ENCODE measurements at places on chromosomes 4 and X.

- no peak for DNase-seq
Measured at GRCh38 chr4:93066749-93067148, 761.8 kb upstream of the ATOH1 start.

GRCh38 chr4:77505275-77505957, 100.2 kb upstream of the CXCL13 start:
- DNase-seq, result no peak

DNA sequence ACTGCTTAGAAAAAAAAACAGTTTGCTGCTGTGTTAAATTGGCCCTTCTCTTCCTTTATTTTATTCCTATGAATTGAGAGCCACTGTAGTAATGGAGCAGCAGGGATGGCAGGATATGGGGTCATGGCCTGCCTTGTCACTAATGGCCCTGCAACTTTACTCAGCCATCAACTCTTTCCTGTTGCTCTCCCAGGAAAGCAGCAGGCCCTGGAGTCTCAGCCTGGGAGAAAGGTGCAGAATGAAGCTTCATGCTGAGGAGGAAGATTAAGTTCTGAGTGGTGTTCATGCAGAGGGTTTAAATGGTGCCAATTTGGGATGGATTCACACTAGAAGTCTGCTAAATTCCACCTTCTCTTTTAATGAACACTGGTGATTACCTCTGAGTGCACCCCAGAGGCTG, 285.6 kb downstream of the GPAT3 start:
- no peak for DNase-seq

DNA sequence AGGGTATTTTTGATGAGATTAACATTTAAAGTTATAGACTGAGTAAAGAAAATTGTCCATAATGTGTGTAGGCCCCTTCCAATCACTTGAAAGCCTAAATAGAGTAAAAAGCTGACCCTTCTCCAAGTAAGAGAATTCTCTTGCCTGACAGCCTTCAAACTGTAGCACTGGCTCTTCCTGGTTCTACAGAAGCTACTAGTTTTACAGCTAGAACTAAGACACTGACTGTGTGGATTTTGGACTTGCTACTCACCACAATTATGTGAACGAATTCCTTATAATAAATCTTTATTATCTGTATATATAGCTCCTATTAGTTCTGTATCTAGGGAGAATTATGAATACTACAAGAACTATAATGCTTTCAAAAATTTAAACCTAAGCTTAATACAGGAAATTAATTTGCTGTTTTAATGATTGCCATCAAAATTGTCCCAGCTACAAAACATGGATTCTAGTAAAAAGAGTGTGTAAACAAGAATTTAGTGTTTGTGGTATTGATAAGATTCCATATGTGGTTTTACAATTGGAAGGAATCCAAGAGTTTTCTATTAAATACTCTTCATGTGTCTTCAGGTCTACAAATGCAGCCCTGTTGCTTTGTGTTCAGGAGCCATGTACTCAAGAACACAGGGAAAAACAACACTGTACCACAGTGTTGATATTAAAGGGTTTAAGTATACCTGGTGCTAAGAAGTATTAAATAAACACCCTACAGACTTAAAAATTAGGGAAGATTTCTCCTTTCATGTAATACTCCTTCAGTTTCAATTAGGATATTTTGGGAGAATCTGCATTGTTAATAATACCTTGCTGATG, 366.5 kb downstream of the CXXC4 start:
- DNase-seq, result no peak

DNA sequence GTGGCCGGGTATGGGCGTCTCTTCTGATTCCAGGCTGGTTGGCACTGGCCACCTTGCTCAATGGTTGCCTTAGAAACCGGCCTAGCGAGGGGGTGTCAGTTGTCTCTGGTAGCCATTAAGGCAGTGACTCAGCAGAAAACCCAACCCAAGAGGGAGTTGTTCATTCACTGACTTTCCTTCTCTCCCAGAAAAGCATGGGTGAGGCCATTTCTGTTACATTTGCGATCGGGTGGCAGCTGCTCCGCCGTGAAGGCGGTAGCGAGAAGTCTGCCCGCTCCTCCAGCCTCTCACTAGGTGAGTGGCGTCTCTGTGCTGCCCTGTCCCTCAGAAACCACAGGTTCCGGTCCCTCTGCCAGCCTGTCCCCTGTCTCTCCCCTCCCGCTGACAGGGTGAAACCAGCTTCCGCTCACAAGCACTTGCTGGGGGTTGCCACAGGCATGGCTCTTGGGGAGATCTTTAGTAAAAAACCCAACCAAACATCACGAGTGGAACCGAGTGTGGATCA, 17.4 kb downstream of the IRAK1 start:
- no peak for DNase-seq

- peak; percentile 30 for DNase-seq
Measured at GRCh38 chr4:188127214-188127874, 11.9 kb upstream of the TRIML1 start.

DNA sequence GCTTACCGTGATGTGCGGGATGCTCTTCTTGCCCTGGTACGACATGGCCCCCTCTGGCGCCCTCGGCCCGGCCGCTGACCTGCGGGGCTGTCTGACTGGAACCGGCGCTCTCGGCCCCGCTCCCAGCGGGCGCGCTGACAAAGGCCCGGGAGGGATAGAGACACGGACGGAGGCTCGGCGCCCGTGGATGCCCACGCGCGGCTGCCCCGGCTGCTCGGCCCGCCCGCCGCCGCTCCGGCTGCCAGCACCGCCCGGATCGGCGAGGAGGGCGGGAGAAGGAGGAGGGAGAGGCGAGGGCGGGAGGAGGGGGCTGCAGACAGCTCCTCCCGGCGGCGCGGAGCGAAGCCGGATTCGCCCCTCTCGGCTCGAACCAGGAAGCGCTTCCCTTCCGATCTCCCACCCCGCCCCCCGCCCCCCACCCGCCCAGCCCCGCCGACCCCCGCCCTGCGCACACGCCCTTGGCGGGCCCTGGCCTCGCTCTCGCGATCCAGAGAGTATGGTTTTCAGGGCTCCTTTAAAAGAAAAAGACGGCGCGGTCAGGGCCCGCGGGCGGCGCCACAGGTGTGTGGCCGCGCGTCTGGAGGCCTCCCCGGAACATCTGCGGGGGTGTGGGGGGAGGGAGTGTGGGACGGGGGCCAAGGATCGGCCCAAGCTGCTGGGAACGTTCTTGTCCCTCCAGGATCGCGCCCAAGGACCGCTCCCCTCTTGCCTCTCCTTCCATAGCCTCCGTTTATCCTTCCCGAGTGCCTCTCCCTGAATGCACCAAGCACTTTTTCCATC, 4.5 kb downstream of the CRMP1 start:
- DNase-seq, result no peak

DNA sequence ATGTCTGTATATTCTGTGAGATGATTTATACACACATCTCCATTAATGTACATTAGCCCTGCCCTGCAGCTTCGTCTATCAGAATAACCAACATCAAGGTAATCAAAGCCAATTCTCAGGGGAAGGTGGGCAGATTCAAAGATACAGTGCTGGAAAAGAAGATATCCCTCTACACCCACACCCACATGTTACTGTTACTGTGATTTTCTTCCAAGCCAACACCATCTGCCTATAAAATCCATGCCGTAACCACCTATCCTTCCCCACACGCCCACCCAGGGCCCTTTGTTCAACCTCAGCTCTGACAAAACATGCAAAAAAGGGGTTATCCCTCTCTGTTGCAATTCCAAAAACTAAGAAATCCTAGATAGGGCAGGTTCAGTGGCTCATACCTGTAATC, 20.0 kb downstream of the OPHN1 start:
- no peak for DNase-seq

- no peak for DNase-seq
Measured at GRCh38 chrX:135463937-135464336, 42.2 kb downstream of the SMIM10L2A start.

DNA sequence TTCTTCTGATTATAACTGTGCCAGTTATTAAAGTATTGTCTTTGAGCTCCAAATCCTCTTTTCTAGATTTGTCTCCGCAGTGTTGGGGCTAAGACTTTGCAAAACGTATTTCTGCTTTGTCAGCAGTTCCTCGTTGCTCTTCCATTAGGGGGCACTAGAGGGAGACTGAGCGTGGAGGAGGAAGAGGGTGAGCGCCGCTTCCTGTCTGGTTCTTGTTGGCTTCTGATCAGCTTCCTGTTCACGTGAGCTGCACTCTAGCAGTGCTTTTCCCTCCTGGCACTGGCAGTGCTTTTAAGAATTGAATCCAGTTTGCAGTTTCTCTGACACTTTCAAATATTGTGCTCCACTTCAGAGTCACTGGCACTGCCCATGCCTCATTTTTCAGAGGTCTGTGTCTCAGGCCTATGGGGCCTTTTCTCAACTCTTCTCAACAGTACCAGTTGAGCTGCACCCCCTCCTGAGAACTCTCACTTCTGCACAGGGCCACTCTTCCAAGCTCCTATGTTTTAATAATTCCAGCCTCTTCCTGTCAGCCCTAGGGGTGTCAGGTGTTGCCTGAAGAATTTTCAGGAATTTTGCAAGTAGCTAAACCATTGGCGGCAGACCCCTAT, 54.4 kb upstream of the LCORL start:
- DNase-seq, result no peak

DNA sequence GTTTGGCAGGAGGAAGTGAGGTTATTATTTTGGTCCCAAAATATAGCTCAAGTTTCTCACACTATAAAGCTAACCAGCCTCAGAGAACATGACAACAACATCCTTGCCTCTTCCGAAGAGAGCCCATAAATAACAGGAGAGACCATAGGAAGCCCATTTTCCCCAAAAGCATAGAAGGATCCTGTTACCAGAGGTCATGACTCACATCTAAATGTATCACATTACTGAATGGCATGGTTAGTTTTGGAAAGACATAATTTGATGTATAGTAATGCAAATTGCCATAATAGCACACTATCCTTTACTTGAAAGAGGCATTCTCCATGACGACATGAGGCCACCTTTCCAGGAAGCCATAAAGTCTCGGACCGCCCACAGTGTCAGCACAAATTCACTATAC, 238.8 kb upstream of the GRIA3 start:
- DNase-seq, result no peak

DNA sequence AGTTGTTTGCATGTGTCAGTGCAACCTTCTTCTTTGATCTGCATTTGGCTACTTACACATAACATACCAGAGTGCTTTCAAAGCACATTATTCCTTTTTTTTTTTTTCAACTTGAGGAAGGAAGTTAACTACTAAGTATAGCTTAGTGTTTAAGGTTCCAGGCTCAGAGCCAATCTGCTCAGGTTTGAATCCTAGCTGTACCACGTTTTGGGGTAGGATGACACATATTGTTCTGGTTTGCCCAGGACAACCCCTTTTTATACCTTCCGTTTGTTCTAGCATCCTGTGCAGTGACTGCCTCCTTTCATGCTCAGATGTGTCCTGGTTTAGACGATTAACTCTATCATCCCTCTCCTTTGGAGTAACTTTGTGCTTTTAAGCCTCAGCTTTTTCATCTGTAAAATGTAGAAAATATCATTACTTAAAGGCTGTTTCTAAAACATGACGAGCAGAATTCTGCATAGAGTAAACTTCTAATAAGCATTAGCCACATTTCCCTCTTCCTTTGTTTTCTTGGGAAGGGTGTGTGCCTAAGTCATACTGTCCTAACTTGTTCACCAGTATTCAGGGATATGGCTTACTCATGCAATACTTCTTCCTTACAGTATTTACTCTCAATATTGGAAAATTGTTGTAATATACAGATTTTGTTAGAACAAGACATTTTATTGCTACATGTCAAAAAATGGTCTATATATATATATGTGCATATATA, 281.3 kb downstream of the C4orf33 start:
- no peak for DNase-seq

- DNase-seq, result no peak
Measured at GRCh38 chrX:64265265-64265664, 34.9 kb upstream of the ASB12 start.

GRCh38 chrX:138057883-138058282, 492.0 kb downstream of the ZIC3 start:
- DNase-seq, result no peak

- no peak for DNase-seq
Measured at GRCh38 chrX:133607419-133608348, 192.4 kb upstream of the GPC4 start.

DNA sequence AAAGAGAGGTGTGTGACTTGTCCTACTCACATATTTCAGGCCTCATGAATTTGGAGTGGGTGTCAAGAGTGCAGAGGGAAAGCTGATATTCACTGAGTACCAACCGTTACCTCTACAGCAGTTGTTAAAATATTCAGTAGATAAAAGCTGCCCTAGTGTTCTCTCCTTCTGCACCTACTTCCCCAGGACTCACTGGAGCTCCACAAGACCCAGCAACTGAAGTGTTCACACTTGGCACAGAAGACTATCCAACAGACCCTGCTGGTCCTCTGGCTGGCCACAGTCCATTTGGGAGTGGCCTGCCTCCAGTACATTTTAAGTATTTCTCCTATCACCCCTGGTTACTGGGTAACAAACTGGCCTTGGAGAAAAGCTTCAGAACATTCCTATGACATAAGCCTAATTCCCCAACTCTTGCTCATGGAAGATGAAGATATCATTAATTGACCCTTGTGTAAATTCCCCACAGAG, 70.8 kb downstream of the PPARGC1A start:
- DNase-seq, result no peak

DNA sequence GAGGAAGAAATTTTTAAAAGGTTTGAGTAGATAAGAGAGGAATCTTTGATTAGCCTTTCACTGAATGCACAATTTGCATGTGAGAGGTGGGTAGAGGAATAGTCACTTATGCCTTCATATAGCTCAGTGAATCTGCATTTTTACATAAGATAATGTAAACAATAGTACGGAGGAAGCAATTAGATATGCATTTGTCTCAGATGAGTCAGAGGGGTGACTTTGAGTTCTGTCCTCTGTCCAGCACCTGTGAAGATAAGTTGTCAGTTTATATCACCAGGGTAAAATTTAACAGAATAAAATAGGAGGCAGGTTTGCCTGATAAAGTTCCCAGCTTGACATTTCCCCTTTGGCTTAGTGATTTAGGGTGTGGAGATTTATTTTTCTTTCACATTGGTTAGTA, 841.9 kb downstream of the PCDH18 start:
- DNase-seq, result no peak

GRCh38 chrX:63932006-63932405, 147.0 kb upstream of the ARHGEF9 start:
- DNase-seq, result no peak

DNA sequence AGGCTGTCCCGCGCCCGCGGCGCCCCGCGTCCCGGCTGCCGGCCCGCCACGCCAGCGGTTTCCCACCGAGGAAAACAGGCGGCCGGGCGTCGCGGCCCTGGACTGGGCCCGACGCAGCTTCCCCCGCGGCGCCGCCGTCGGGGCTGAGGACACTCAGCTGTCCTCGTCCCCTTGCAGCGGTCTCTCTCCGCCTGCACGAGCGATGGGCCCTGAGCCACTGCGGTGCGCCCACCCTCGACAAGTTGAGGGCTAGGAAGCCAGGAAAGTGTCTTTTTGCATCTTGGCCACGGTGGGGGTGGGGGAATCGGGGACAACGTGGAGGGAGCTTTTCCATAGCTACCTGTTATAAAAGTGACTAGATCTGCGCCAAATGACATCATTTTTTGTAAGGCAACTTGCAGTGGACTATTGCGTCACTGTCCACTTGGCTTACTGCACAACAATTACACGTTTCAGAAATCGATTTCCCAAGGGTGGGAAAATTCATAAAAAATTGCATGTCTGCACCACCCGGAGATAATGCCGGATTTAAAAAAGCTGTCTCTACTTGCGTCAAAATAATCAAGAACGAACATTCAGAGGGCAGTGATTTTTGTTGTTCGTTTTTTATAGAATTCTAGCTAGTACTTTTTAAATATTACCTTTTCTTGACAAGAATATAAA, 1.1 kb downstream of the KLHL15 start:
- peak; percentile 16 for DNase-seq

Measured in AG04450 (cell line).